ENCODE measurements at places on chromosomes 6 and 20. TPM values are rescaled to one million over a fixed set of nuclear protein-coding genes. Genes with fewer than 3 reads are reported as not detected.
A peak's percentile ranks its signal among the peaks of the same experiment; 100 is the strongest.

SPATS1 gene
- not detected for total RNA-seq

TMEM244 gene
- total RNA-seq = not detected

DOK5 gene
- total RNA-seq = 4.7 TPM

NEDD9 gene
- 35.0 TPM for total RNA-seq

SASH1 gene
- total RNA-seq = 0.52 TPM

COX7A2 gene
- total RNA-seq = 542 TPM

IL17A gene
- not detected for total RNA-seq

SIRPD gene
- not detected for total RNA-seq

ZNF165 gene
- total RNA-seq = 0.34 TPM

TGM3 gene
- not detected for total RNA-seq

PXT1 gene
- 0.27 TPM for total RNA-seq

ADGRF5 gene
- total RNA-seq = not detected

KCNK16 gene
- not detected for total RNA-seq

GRCh38 chr6:6918216-6918983 lies 189.4 kb upstream of the RREB1 start:
- DNase-seq = peak; percentile 24

GRCh38 chr6:16871047-16871446 lies 109.8 kb upstream of the ATXN1 start:
- DNase-seq = no peak

GRCh38 chr6:97222903-97223302 lies 60.1 kb downstream of the MMS22L start:
- no peak for DNase-seq

DNA sequence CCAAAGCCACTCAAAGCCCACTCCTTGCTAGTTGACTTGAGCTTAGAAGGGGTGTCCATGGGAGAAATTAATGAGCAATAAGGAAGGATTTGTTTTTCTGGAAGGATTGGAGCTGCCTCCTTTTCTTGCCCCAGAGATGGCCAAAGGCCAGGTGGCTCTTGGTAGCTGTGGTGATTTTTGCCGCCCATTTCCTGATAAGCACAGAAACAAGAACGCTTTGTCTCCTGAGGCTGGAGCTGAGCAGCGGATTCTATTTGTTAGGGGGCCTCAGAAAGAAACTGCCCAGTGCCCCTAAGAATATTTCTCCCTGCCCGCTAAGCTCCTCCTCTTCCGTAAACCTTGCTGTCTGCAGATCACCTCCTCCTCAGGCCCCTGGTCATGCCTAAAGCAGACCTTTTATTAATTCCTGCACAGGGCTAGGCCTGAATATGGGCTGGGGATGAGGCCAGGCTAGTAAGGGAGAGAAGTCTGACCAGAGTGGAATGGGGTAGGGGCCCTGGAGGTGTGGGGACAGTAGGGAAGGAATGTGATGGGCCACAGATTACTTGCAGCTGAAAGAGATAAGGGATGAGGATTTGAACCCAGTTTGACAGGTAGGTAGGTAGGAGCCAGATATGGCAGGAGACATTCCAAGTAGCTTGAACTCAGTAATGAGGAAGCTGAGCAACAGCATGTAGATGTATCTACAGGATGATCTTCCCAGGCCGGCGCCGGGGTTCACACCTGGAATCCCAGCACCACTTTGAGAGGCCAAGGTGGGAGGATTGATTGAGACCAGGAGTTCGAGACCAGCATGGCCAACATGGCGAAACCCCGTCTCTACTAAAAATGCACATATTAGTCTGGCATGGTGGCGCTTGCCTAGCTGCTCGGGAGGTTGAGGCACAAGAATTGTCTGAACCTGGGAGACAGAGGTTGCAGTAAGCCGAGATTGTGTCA lies 71.2 kb upstream of the NAA20 start:
- no peak for DNase-seq

DNA sequence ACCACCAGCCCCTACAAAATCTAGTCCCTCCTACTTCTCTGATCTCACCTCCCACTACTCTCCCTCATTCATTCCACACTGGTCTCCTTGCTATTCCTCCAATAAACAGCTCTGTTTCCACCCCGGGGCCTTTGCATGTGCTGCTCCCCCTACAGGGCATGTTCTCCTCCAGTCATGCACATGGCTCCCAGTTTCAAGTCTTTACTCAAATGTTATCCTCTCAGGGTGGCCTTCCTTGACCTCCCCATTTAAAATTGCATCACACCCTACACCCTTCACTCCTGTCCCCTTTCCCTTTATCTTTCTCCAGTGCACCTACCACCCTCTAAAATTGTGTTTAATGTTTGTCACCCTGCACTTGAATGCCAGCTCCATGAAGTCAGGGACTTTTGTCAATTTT lies 174.5 kb downstream of the MRPL14 start:
- no peak for DNase-seq

GRCh38 chr6:55931101-55931500 lies 55.7 kb upstream of the BMP5 start:
- no peak for DNase-seq

DNA sequence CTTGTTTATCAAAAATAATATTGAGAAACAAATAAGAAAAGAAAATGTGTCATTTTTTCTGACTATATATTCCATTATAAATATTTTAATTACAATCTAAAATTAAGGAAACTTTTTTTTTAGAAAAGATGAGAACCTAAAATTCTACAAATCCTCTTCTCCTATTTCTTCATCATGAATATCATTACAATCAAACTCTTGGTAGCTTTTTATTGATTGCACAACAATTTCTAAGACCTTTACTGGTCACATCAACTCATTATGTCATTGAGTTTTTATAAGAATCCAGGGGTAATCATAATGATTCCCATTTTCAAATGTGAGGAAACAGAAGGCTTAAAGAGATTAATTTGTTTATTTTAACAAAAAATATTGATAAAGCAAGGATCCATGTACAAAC lies 841.0 kb downstream of the FRK start:
- DNase-seq = no peak

DNA sequence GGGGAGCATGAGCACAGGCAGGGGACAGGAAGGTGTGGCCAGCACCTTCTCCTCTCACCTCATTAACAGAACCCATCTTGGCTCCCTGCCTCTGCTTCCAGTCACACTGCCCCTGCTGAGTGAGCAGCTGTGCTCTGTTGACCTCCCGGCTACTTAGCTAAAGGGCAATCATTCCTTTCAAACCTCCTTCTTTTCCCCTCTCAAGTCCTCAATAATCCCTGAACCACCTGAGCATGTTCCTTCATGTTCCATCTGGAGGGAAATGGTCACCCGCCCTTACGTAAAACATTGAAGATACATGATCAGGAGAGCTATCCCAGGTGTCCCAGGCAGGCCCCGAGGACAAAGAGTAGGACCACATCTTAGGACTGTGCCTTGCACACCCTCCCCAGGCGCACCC lies 21.7 kb upstream of the MRPS10 start:
- DNase-seq = no peak

- no peak for DNase-seq
Measured at GRCh38 chr6:894274-894673, 201.3 kb upstream of the EXOC2 start.

GRCh38 chr20:44125332-44126127 lies 61.5 kb downstream of the JPH2 start:
- no peak for DNase-seq

GRCh38 chr6:161411265-161411944 lies 137.5 kb upstream of the AGPAT4 start:
- DNase-seq = no peak

DNA sequence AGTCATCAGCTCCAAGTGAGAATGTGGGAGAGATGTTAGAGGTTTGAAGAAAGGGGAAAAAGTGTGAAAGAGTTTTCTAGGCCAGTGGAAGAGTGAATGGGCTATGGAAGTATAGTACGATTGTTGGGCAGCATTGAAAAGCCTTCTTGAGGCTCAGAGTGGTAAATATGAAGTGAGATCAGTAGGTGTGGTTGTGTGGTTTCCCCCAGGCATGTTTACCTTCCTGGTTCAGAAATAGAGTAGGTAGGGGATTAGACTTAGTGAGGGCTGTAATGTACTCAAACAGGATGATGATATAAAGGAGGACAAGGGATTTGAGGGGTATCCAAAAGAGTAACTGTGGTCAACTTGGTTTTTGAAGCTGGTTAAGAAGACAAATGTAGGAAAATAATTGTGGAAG lies 3.7 kb downstream of the MLIP start:
- DNase-seq = no peak

- no peak for DNase-seq
Measured at GRCh38 chr6:88725111-88725975, 238.1 kb downstream of the RNGTT start.

- DNase-seq = peak; percentile 75
Measured at GRCh38 chr6:34237722-34238584, 1.3 kb downstream of the HMGA1 start.

- DNase-seq = no peak
Measured at GRCh38 chr20:40899344-40899743, 129.3 kb upstream of the TOP1 start.

GRCh38 chr6:142112451-142113061 lies 20.2 kb upstream of the GJE1 start:
- peak; percentile 30 for DNase-seq

GRCh38 chr6:45437439-45437815 lies 59.7 kb upstream of the SUPT3H start:
- DNase-seq = no peak

- no peak for DNase-seq
Measured at GRCh38 chr6:75613056-75613501, 11.4 kb downstream of the SENP6 start.

DNA sequence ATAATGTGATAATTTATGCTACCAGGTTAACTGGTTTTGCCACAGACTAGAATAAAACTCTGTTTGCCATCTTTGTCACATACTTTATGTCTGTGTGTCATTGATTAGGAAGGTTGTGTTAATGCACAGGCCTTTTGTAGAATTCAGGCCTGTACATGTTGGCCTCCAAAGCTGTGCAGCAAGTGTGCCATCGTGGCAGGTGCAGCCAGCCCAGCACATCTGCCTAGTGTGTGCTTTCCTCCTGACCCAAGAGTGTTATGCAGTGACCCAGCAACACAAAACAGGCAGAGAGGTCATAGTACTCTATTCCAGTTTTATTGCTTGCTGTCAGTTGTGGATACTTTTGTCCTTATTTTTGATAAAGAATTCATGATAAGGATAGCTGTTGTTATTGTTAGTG lies 3.7 kb downstream of the MAP3K4 start:
- no peak for DNase-seq

DNA sequence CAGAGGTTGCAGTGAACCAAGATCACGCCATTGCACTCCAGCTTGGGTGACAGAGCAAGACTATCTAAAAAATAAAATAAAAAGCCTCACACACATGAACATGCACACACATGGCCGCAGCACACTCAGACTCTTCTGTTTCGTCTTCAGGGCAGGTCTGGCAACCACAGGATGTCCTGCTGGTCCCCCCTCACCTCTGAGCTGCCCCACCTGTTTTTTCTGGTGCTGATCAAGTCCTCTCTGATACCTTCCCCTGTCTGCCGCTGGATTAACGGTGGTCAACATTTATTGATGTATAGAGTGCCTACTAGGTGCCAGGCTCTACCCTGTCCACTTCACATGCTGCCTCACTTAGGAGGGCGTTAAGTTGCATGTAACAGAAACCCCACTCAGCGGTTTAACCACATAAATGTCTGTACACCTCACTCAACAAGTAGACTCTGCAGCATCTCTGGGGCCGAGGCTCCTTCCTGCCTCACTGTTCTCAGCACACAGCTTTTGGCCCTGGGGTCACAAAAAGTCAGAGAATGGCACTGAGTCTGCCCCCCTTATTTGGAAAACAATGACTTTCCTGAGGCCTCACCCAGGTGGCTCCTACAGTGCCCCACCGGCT lies 4.5 kb upstream of the AP5S1 start:
- no peak for DNase-seq

- DNase-seq = no peak
Measured at GRCh38 chr6:85465762-85466161, 15.9 kb downstream of the NT5E start.

DNA sequence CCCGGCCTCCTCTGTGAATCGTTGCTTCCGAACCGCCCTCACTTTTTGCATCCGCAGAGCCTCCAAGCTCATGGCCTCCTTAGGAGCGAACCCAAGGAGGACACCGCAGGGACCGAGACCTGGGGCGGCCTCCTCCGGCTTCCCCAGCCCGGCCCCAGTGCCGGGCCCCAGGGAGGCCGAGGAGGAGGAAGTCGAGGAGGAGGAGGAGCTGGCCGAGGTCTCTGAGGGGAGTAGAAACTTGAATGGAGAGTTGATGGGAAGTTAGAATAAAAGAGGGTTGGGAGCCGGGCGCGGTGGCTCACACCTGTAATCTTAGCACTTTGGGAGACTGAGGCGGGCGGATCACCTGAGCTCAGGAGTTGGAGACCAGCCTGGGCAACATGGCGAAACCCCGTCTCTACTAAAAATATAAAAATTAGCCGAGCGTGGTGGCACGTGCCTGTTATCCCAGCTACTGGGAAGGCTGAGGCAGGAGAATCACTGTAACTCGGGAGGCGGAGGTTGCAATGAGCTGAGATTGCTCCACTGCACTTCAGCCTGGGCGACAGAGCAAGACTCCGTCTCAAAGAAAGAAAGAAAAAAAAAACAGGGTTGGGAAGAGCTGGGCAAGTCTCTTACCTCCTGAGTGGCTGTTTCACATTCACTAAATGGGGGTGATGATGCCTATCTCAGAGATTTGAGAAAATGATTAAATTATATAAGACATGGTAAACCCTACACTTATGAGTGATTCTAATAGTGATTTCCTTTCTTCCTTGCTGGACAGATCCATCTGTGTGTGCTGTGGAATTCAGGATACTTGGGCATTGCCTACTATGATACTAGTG lies 805 bp downstream of the MSH5 start:
- DNase-seq = no peak

- no peak for DNase-seq
Measured at GRCh38 chr20:39603219-39603618, 641.1 kb downstream of the DHX35 start.

- no peak for DNase-seq
Measured at GRCh38 chr6:170100046-170100445, 190.8 kb downstream of the DLL1 start.

GRCh38 chr20:63775096-63775978 lies 35.8 kb downstream of the SLC2A4RG start:
- no peak for DNase-seq

DNA sequence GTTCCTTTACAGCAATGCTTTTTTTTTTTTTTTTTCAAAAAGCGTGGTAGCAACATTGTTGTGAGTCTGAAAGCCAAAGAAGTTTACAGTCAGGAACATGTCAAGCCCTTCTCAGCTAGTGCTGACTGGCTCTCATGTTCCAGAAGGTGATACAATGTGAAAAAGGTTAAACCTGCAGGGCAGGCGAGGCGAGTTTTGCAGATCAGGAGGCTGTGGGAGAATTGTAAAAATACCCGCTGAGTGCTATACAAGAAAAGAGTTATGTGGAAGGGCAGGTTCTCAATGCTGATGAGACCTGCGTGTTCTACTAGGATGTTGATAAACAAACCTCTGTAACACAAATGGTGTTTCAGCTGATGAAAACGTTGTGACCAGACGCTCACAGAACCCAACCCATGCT lies 30.9 kb upstream of the RPP40 start:
- no peak for DNase-seq
